ENCODE measurements at places on chromosomes 11 and 22. TPM values are rescaled to one million over a fixed set of nuclear protein-coding genes. Genes with fewer than 3 reads are reported as not detected.

The DEUP1 gene
- total RNA-seq = not detected

The CPT1B gene
- total RNA-seq = 14.6 TPM

DNA sequence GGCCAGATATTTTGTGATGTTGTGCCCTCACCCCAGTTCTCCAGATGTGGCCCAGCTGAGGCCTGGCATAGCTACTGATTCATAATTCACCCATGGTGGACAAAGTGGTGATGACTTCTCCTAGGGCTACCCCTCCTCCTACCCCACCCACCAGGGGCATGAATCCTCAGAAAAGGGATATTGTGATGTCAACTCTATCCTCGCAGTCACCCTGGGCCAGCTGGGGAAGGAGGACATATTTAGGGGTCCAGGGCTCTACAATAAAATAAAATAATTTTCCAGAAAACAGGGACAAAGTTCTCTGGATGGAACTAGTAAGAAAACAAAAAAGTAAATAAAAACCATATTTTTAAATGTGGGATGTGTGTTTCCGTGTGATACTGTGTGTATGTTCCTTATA lies at the start of gene UBQLNL:
TSS of gene UBQLNL (minus strand) at position 101 of the 400 bp plus-strand sequence. CDS start 258 bp downstream, outside the sequence.
- DNase-seq = no peak

GRCh38 chr11:125071435-125071834 lies 8.3 kb downstream of the SLC37A2 start:
- DNase-seq = no peak

DNA sequence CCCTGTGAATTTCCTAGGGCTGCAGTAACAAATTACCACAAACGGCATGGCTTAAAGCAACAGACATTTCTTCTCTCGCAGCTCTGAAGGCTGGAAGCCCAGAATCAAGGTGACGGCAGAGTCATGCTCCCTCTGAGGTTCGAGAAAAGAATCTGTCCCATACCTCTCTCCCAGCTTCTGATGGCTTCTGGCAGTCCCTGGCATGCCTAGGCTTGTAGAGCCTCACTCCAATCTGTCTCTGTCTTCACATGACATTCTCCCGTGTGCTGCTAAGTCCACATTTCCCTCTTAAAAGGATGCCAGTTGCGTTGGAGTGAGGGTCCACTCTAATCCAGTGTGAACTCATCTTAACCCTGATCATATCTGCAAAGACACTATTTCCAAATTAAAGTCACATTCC lies 116.2 kb downstream of the NECTIN1 start:
- DNase-seq = no peak

DNA sequence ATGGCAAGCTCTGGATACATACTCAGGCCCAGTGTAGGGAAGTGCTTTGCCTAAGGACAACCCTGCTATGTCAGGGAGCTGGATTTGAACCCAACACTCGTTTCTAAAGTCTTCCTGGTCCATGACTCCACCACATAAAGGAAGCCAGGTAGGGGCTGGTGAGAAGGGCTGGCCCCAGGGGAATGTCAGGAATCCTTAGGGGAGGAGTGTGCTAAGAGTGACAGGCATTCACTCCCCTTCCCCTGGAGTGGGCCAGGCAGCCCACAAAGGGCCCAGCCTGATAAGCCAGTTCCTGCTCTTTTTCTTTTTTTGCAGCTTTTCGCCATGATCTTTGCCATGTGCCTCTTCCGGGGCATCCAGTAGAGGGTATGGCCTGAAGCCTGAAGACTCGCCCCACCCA lies 21.9 kb downstream of the TP53I11 start:
- DNase-seq = no peak

- no peak for DNase-seq
Observed at GRCh38 chr22:22684580-22685561, 40.5 kb downstream of the GGTLC2 start.

GRCh38 chr11:28793282-28793738 lies 685.1 kb downstream of the METTL15 start:
- DNase-seq = no peak

DNA sequence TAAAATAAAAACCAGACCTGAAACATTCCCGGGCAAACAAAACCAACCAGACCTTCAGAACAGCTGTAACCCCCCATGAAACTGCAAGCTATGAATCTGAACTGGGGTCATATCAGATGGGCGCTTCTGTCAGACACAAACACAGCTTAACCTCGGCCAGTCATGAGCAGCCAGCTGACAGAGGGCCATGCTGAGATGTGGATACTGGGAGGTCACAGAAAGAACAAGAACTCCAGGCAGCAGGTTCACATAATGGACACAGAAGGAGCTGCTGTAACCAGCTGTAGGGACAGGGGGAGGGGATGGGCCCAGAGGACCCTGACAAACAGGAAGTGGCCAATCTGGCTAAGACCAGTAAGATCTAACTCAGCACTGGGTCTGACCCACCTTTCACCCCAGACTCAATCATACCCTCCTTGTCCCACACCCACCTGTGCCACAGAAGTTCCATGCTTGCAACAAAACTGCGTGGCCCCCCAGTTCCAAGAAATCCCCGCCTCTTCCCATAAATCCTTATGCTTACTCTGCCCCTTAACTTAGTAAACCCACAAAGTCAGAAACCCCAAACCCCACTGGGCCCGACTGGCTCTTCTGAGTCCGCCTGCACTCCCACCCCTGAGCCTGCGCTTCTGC lies 4.0 kb downstream of the APOL4 start:
- no peak for DNase-seq

DNA sequence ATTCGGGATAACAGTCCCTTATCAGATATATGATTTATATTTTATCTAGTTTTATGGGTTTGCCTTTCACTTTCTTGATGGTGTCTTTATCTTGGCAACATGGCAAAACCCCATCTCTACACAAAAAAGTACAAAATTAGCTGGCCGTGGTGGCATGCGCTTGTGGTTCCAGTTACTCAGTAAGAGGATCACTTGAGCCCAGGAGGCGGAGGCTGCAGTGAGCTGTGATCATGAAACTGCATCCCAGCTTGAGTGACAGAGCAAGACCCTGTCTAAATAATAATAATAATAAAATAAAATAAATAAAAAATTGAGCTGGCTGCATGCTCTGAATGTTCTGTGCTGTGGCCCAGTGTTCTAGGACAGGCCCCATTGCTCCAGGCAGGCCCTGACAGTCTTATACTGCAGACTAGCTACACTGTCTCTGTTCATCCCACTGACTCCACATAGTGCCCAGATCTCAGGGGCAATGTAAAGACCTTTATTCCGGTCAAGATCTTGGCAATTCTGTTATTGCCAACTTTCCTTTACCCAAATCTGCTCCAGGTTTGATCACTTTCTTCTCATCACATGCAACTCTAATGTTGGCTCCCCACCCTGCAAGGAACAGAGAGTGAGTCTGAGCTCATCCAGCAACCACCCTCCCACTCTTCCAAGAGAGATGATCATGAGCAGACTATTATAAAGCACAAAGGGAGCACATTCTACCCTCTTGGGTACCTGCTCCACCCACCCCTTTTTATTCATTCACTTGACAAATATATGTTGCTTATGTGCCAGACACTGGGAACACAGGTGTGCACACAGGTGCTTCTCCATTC lies 8.8 kb downstream of the HSPA8 start:
- DNase-seq = no peak
